ENCODE measurements at places on chromosomes 7 and 10.
A peak's percentile ranks its signal among the peaks of the same experiment; 100 is the strongest.

GRCh38 chr10:103278537-103278823 is 1.5 kb downstream of the INA start:
- DNase-seq = no peak

- DNase-seq = peak; percentile 5
Observed at GRCh38 chr7:44291066-44291732, 34.2 kb downstream of the CAMK2B start.

DNA sequence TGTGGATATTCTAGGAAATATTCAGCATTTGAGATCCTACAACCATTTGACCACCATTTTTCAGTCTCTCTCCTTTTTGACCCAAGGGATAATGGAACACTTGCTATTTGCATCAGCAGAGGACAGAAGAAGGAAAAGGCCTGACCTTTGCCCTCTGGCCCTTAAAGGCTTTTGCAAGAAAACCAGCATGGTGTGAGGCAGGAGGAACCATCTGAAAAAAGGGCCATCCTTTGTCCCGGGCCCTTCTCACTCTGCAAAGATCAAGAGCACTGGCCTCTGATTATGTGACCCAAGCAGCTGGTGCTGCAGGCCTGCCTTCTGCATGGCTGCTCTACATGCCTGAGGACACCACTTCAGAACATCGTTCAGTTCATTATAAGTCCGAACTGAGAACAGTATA is 133.3 kb upstream of the STK17A start:
- DNase-seq = no peak

GRCh38 chr7:70790215-70791073 is 341.5 kb upstream of the GALNT17 start:
- no peak for DNase-seq

DNA sequence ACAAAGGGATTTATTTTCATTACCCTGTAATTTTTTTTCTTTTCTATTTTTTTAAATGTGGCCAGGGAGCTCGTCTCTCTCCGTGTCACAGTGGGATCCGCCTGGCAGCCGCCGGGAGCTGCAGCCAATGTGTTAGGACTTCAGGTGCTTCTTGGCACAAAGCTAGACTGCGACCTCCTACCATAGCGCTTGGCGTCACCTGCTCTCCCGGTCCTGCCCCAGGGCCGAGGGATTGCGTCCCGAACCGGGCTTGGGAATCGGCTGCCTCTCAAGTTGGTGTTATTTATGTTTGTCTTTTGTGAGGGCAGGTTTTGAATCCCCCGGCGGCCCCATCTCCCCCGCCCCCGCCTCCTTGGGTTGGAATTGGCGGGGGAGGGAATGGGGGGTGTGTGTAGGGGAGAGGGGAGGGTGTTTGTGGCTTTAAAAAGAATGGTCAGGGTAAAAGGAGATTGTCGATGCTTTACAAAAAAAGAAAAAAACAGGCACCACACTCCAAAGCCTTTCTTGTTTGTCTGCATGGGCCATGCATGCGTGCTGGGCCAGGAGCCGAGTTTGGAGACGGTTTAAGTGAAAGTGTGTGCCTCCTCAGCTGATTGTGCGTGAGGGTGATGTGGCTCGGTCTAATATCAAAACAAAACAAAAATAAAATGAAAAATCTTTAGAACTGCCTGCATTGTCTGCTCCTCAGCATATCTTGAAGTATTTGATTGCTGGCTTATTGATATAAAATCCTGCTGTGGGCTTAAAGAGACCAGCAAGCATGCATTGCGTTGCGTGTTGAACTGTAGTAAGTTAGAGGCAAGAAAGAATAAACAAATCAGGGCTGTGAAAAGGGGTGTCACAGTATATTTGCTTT is 1.2 kb downstream of the PPP1R9A start:
- DNase-seq = peak; percentile 2

DNA sequence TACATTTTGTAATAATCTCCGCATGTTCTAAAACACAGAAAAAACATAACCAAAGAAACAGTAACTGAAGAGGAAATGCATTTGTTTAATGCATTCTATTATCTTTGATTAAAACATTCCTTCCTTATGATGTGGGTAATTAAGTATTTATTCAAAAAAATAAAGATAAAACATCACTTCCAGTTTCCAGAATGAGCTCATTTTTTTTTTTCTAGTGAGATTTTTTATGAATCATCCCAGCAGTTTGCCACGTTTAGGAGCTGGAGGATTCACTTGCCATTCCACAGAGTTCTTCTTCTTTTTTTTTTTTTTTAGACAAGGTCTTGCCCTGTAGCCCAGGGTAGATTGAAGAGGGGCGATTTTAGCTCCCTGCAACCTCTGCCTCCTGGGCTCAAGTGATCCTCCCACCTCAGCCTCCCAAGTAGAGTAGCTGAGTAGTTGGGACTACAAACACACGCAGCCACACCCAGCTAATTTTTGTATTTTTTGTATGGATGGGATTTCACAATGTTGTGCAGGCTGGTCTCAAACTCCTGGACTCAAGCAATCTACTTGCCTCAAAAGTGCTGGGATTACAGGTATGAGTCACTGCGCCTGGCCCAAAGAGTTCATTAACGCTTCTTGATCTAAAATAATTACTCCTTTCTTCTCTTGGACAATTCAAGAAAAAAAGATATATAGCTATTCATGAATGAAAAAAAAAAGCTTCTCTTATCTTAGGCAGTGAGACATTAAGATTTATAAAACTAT is 177.3 kb downstream of the DKK1 start:
- no peak for DNase-seq

GRCh38 chr7:137164251-137164650 is 179.3 kb downstream of the PTN start:
- no peak for DNase-seq

GRCh38 chr10:60289800-60290199 is 99.9 kb downstream of the ANK3 start:
- DNase-seq = no peak

DNA sequence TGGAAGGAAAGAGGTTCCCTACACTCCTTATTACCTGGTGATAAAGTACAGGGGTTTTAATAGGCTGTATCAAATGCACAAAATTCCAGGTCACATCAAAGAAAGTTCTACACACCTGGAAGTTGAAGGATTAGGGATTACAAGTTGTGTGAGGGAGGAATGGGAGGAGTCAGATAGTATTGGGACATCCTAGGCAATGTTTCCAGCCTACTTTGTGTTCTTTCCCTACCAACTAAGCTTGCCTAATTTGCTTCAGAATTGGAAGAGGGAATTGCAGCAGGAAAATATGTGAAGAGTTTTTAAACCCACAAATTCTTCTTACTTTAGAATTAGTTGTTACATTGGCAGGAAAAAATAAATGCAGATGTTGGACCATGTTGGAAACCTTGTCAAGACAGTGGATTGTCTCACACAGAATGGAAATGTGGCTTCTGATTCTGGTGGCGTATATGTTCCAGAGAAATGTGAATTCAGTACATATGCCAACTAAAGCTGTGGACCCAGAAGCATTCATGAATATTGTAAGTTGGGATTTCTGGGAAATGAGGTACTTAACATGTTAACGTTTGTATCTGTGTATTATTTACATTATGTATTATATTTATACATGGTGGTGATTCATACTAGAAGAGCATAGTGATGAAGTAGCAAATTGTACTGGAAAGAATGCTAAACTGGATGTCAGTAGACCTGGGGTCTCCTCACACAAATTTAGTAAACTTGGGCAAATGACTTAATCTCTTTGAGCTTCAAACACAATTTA is at the start of gene LIPM:
Gene LIPM (plus strand): TSS at position 208 of the 763 bp plus-strand sequence. CDS start 167 bp downstream, at position 375.
- DNase-seq = no peak

GRCh38 chr7:80089366-80089765 is 45.3 kb upstream of the GNAI1 start:
- no peak for DNase-seq

- DNase-seq = no peak
Observed at GRCh38 chr7:73345538-73345937, 17.6 kb downstream of the FKBP6 start.

DNA sequence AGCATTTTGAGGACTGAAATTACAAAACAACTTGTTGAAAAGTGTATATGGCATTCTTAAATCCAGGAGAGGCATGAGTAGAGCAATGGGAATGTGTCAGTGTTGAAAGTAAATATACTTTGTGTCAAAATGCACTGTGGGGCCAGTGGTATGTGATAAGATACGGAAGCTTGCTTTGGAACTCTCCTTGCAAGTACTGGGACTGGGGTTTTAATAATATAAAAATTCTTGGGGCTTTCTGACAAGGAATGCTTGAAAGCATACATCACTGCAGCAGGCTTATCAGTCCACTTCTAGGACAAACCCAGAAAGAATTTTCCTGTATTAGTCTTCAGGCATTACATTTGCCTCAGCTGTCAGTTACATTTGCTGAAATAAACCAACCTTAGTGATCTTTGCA is 472.8 kb upstream of the FZD8 start:
- no peak for DNase-seq

DNA sequence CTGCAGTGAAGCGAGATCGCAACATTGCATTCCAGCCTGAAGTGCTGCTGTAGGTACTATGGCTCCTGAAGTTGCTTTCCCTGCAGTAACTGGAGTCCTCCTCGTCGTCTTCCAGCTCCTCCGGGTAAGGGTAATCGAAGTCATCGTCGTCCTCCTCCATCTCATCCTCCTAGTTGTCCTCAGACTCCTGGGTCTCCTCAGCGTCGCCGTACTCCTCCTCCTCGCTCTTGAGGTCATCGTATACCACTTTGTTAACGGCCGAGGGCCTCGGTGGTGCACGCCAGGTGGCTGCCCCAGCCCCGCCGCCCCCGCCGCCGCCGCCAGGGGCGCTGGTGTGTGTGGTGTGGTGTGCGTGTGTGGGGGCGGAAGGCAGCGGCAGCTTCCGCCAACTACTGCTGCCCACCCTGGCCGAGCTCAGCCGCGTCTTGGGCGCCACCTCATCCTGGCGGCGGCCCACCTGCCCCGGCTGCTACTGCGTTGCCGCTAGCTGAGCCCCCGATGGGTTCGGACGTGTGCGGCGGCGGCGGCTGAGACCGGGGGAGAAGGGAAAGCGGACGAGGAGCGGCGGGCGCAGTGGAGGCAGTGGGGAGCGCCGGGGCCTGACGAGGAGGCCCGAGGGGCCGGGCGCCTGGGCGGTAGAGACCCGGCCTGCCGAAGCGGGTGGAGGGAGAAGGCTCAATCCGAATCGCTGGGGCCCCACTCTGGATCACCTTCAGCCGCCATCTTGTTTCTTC is 11.8 kb upstream of the ACBD5 start:
- DNase-seq = peak; percentile 86

DNA sequence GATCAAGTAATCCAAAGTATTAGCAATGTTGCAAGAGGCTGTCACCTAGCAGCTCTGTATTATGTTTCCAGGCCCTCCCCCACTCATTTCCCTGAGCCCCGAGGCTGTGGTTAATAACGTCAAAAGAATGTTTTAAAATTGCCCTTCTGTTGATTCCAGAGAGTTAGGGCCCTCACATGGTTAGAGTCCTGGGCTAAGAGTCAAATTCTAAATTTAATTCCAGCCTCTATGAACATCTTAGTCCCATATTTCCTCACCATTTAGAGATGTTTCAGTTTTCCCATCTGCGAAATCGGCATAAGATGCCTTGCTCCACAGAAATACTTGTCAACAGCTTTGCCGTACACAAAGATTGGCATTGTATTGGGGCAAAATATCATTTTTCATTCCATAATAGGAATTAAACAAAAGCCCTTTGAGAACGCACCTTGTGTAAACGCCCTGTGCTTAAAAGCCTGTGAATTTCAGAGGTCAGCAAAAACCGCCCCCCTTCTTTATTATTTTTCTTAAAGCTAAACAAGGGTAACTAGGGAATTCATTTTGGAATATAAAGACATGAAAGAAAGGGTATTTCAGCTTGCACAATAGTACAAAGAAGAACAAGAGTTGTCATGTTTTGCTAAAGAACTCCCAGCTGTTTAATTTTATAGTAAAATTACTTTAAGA is 135.8 kb downstream of the ARID5B start:
- no peak for DNase-seq

- no peak for DNase-seq
Observed at GRCh38 chr7:99325001-99325493, 651 bp upstream of the ARPC1A start.

- no peak for DNase-seq
Observed at GRCh38 chr10:79910344-79910743, 38.6 kb downstream of the SFTPD start.

GRCh38 chr7:25395976-25396375 is 167.7 kb upstream of the NPVF start:
- no peak for DNase-seq

DNA sequence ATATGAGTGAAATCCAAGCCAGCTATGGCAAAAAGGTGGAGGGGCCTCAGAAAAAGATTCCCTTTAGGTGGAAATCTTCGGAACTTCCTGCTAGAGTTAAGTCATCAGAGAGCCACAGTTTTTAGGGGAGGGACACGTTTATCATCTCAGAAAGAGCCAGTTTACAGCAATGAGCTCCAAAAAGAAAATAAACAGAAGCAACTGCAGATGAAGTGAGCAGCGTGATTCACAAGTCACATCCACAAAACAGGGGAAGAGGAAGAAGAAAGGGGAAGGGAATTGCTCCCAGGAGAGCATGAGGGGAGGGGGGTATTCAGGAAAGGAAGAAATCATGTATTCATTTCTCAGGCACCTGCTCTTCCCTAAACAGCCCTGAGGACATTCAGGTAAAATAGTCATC is 156.2 kb upstream of the FOXK1 start:
- DNase-seq = no peak

GRCh38 chr10:16199216-16199615 is 237.6 kb upstream of the PTER start:
- DNase-seq = no peak

GRCh38 chr7:29619848-29620555 is 56.4 kb downstream of the PRR15 start:
- DNase-seq = no peak

DNA sequence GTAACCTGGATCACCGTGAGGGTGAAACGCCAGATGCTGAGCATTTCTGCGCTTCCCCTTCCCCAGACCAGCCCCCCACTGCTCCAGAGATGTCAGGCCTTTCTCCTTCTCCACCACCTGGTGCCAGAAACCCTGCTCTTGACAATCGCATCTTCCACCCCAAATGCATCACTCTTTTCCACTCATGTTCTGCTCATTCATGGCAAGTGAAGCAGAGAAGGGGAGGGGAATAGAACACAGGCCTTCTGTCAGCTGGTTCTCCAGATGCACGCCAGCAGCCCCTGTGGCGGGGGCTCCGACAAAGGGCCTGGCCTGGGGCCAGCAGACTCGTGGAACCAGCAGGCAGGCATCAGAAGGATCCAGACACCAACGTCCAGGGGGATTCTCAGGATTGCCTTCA is 68.5 kb upstream of the SVIL start:
- no peak for DNase-seq

DNA sequence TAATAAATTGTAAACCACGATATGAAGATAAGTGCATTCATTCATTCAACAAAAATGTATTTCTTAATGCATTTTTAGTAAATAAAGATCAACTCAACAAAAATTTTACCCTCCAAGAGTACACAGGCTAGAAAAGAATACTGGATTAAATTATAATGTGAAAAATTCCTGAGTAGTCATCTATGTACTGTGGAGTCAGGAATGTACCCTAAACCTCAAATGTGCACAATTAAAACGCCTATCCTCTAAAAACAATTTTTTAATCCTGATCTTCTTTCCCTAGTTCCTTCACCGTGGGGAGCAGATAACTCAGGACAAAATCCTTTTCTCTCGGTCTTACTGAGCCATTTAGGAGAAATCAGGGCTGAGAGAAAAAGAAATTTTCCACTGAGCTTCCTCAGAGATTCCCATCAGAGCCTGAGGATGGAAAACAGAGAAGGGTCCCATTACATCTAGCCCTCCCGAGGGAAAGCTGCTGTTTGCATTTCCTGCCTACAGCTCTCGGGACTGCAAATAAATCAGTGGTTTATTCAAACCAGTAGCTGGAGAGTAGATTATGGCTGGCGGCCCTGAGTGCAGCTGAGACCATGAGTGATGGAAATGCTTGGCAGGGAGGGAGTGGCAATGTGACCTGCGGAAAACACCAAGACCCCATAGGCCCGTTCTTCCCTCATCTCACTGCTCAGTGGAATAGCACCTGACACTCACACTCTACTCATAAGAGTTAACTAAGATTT is 7.4 kb downstream of the TAS2R40 start:
- no peak for DNase-seq

Measured in GM12891 (cell line).